Activated CD4-positive, alpha-beta memory T cell treated with anti-CD3 and anti-CD28 coated beads for 36 hours (primary cell): ENCODE measurements at places on chromosomes 11 and 22.
A peak's percentile ranks its signal among the peaks of the same experiment; 100 is the strongest.

DNA sequence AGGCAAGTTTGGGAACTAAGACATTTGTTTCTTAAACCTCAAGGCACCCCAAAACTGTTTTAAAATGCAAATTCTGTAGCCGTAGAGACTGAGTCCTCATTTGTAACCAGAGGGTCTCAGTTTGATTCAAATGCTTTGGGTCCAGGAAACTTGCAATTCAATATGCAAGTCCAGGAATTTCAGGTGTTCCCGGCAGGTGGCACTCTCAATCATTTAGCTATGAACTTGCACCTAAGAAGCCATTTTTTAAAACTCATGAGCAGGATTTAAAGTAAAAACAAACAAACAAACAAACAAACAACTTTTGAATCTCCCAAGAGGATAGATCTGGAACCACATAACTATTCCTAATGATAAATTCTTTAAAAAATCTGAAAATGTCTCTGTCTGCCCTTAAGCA is 8.7 kb upstream of the ABTB2 start:
- DNase-seq = peak; percentile 35

DNA sequence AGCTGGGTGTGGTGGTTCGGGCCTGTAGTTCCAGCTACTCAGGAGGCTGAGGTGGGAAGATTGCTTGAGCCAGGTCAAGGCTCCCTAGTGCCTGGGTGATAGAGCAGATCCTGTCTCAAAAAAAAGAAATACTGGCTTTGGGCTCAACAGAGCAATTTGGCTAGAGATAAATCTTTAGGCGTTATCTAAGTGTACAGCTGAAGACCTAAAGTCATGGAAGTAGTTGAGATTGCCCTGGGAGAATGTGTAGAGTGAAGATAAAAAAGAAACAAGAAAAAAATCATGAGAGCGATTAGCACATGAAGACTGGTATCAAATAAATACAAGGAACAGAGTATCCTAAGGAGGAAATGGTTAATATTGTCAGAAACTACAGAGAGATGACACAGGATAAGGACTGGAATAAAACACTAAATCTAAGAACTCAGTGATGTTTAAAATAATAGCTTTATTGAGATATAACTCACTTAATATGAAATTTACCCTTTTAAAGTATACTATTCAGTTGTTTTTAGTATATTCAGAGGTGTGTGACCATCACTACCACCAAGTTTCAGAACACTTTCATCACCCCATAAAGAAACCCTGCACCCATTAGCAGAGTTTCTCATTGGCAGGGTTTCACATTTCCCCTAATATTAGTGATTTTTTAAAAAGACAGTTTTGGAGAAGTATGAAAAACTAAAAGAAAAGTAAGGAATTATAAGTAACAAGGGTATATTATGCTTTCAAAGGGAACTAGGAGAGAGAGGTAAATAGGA is 20.7 kb downstream of the PIK3C2A start:
- no peak for DNase-seq

DNA sequence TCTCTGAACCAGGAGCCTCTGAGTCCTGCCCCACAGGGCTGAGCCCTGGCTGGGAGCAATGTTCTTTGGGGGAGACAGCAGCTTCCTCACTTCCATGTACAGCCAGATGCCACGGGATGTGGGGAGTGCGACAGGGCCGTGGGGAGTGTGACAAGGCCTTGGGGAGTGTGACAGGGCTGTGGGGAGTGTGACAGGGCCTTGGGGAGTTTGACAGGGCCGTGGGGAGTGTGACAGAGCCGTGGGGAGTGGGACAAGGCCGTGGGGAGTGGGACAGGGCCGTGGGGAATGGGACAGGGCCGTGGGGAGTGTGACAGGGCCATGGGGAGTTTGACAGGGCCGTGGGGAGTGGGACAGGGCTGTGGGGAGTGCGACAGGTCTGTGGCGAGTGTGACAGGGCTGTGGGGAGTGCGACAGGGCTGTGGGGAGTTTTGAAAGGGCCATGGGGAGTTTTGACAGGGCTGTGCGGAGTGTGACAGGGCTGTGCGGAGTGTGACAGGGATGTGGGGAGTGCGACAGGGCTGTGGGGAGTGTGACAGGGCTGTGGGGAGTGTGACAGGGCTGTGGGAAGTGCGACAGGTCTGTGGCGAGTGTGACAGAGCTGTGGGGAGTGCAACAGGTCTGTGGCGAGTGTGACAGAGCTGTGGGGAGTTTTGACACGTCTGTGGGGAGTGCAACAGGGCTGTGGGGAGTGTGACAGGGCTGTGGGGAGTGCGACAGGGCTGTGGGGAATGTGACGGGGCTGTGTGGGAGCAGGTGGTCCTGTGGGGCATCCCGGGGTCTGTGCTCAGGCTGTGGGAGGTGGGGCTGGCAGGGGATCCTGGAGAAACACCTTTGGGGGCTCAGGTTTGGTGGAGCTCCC is 6.6 kb upstream of the KRTAP5-6 start:
- no peak for DNase-seq

- no peak for DNase-seq
These were observed 17.4 kb upstream of the OR10V1 start for GRCh38 chr11:59730896-59731565.
